ENCODE measurements at places on chromosomes 2 and 18.

- DNase-seq = no peak
These were observed 51.0 kb downstream of the SETBP1 start for GRCh38 chr18:44731530-44732237.

GRCh38 chr18:28176698-28176947 lies 307 bp downstream of the CDH2 start:
- no peak for DNase-seq

DNA sequence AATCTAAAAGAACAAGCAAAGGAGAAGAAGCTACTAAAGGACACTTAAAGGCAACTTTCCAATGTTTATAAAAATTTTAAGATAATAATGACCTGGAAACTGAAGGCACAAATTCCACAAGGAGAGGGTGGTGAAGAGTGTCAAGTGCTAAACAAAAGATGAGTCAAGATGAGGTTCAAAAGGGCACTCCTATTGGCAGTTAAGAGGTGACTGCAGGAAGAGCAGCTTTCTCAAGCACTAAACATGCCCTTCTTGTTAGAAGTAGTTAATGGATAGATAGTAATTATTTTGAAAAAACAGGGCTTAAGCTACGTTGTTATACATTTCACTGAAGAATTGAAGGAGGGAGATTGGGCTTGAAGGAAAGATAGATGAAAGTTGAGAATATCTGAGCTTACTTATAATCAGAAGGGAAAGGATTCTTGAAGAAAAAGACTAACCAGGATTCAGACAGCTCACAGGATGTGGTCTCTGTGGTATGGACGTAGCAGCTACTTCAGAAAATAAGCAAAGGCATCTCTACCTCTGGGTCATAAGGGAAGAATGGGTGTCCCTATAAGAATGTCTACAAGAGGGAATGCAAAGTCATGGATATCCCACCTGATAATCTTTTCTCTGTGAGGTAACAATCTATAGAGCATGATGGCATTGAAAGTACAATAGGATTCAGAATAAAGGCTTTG lies 454.7 kb upstream of the SLC39A10 start:
- DNase-seq = no peak

- DNase-seq = no peak
These were observed 307.1 kb downstream of the TSN start for GRCh38 chr2:122062506-122062905.

GRCh38 chr2:26172189-26172870 lies 558 bp upstream of the GAREM2 start:
- no peak for DNase-seq

DNA sequence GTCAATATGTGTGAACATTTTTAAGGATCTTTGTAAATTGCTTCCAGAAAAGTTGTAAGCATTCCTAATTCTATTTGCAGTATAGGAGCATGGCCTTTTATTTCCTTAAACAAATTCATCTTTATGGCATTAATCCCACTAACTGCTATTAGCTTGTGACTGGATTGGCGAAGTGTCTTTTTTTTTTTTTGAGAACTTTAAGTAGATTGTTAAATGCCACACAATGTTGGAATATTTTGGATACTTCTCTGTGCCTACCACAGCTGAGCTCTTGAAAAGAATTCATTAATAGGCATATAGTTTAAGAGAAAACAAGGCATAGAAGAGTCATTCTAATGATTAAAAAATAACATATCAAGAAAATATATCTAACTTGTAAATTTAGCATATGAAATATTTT lies 129.7 kb downstream of the LAMA3 start:
- no peak for DNase-seq

DNA sequence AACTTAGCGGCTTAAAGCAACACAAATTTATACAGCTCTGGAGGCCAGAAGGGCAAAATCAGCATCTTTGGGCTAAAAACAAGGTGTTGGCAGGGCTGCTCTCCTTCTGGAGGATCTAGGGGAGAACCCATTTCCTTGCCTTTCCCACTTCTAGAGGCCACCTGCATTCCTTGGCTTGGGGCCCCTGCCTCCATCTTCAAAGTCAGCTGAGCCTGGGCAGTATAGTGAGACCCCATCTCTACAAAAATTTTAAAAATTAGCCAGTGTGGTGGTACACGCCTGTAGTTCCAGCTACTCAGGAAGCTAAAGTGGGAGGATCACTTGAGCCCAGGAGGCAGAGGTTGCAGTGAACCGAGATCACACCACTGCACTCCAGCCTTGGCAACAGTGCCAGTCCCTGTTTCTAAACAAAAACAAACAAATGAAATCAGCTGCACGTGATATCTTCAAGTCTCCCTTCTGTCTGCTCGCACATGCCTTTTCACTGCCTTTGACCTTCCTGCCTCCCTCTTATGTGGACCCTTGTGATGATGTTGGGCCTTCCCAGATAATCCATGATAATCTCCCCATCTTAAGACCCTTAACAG lies 200.6 kb downstream of the ZFP36L2 start:
- DNase-seq = no peak

GRCh38 chr2:10402062-10402585 lies 46.0 kb downstream of the ODC1 start:
- no peak for DNase-seq

DNA sequence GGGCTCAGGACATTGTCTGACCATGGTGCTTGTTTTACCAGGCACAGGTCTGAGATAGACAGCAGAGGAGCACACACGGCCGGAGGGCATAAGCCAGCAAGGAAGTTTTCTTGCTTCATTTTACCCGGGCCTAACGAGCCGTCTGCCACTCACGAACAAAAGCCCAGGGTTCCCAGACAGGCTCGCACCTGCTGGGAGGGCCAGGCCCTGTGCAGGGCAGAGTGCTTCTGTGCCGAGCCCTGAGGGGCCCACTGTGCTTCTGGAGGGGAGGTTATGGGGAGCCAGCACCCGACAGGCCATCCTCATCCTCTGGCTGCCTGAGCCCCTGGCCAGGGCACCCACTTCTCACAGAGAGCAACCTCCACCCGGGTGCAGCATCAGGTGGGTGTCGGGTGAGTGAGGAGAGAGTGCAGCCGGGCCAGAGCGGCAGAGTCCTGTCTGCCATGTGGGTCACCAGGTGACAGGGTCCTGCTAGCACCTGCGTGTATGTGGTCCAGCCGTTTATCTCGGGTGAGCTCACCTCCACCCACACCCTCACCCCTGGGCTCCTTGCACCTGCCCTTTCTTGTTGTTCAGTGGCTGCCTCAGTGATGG lies 297.9 kb downstream of the NDUFA10 start:
- no peak for DNase-seq

DNA sequence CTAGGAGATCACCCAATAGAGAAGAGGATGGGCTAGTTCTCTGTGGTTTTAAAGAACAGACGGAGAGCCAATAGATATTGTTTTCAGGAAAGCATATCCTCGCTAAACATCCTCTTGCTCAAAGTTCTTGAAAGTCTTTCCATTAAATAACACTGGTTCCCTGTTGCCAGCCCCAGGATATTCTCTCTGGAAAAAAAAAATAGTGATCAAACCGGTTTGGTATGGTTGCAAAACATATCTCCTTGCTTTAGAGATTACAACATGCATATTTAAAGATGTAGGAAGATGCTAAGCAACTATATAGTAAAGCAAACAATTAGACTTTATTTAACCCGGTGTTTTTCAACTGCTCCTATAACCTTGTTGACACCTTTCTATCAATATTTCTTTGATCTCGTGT lies 211.4 kb downstream of the CMPK2 start:
- no peak for DNase-seq

DNA sequence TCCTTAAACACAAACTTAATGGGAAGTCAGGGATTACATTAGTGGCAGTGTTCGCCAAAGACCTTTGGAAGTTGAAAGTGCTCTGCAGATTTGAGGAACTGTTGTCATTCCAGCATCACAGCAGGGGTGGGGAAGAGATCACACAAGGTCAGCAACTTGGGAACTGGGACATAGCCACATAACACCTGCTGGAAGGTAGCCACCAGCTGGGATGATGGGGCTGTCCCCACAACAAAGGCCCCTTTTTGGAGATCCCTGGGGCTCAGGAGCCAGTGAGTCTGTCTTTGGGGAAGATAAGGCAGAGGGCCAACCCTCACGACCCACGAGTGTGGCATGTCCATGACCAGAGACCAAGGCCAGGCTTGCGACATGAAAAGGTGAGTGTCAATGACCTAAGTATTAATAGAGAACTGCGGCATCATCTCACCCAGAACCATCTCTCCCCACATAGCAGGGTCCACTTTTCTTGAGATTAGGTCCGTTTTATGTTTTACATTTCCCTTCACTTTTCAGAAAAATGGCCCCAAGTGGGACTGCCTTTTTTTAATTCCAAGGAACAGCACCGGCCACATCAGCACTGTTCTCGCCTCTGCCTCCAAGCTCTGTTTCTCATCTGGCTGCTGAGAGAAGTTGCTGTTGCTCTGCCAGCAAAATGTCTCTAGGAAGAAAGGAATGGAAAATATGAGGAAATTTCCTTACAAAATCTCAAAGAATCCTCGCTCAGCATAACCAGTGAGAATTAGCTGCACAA lies 106.9 kb downstream of the GFPT1 start:
- DNase-seq = no peak

DNA sequence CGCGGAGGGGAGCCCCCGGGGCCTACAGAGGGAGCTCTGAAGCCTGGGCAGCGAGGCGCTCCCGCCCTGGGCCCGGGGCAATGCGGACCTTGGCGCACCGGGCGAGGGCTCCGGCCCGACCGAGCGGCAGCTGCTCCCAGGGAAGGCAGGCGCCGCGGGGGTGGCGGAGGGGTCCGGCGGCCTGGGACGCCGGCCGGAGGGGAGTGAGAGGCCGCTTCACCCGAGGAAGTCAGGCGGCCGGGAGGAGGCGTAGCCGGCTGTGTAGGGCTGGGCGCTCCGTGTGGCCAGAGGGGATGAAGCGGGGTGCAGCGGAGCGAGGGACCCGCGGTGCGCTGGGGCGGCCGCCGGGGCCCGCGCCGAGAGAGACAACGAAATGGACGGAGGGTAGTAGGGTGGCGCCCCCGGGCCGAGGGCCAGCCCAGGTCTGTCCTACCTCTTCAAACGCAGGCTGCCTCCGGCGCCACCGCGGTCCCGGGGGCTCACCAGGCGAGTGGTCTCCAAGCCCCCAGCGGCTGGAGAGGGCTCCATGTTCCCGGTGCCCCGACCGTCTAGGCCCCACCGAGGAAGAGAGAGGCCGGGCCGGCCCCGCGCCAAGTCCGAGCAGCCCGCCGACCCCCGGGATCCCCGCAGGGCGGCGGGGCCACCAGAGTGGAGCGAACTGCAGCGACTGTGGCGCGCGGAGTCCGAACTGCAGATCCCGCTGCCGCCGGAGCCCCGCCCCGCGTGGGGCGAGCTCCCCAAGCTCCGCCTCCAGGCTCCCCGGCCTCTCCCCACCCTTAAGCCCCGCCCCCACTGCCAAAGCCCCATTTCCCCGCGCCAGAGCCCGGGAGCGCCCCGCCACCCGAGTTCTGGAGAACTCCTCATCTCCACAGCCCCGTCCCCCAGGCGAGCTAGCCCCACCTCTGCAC lies at the start of gene SLC30A3:
Gene SLC30A3 (minus strand): TSS at position 669 of the 908 bp plus-strand sequence. CDS start 141 bp downstream, at position 528.
- no peak for DNase-seq

All from cortex of kidney (tissue), 1 donor.